ENCODE measurements at places on chromosomes 7 and 10.

DNA sequence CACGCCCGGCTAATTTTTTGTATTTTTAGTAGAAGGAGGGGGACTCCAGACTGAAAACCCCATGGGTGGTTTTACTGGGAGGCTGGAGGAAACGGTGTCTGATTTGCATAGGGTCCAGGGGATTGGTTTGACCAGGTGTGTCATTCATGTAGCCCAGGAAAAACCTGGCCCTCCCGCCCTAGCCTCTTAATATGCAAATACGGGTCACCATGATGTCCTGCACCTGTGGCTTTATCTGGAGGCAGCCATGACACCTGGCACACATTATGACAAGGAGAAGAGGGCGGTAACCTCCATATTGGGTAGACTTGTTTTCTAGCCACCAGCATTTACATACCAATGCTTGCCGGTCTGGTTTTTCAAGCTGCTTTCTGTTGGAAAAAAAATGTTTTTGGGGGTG is 68.0 kb downstream of the TRIL start:
- no peak for DNase-seq

- peak; percentile 15 for DNase-seq
These were observed 48.2 kb downstream of the SLC25A13 start for GRCh38 chr7:96273716-96274115.

GRCh38 chr7:69067397-69067796 is 530.9 kb upstream of the AUTS2 start:
- no peak for DNase-seq

DNA sequence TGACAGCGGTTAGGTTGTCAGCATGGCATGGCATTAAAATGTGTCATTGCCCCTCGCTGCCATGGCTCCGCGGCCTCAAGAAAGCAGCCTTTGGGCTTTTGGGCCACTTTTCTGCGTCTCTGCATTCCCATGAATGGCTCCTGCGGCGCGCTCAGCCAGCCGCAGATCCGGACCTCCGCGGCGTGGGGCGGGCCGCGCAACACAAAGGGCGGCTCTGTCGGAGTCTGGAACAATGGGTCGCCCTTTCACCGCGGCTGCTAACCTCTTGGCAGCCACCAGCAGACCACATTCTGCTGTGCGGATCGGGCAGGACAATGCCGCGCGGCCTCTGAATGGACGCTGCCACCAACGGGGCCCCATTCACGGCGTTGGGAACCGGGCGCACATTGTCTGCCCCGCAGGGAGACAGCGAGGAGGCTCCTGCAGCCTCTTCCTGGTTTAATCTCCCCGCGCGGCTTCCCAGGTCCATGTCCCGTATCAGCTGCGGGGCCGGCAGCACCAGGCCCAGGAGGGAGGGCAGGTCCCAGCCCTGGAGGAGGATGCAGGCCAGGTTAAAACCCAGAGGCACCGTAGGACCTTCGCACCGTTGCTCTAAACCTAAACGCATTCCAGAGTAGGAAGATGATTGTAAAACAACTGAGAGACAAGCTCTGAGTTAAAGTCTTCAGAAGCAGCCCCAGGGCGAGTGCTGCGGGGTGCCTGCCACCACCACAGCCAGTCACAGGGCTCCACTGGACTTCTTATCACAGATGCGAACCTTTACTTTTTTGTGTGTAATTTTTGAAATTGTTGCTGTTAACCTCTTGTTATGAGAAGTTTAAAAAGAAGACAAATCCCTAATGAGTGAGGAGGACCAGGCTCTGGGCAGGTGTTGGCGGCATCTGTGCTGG is 71.6 kb downstream of the NKX6-2 start:
- no peak for DNase-seq

DNA sequence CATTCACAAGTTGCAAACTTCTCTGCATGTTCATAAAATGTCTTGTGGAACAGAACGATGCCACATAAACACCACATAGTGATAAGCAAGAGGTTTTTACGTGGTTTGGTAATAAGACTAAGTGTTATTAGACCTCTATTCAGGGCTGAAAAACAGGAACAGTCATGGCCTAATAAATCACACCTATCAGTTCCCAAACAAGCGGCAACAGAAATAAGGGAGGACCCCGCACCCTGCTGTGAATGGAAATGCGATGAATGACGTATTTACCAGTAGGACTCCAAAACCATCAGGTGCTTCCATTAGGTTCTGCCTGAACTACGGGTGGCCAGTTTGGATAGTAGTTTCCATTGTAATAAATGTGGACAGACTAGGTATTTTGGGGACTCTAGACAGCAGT is 129.1 kb downstream of the TAX1BP1 start:
- no peak for DNase-seq

DNA sequence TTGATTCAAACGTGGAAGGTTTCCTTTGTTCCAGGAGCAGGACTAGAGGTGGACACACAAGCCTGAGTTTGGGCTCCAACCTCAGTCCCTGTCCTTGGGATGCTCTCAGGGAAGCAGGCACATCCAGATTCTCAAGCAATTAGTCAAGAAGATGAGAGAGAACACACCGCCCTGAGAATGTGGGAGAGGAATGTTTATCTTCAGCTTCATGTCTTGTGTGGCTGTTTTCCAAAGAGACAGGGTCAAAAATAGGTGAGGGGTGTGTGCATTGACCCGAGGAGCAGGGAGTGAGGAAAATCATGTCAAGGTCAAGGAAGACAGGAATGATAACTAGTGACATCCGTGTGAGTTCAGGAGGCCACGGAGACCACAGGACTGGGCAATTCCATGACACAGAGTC is 472.2 kb upstream of the C7orf33 start:
- no peak for DNase-seq

- no peak for DNase-seq
These were observed 2.5 kb upstream of the HABP2 start for GRCh38 chr10:113550365-113550764.

DNA sequence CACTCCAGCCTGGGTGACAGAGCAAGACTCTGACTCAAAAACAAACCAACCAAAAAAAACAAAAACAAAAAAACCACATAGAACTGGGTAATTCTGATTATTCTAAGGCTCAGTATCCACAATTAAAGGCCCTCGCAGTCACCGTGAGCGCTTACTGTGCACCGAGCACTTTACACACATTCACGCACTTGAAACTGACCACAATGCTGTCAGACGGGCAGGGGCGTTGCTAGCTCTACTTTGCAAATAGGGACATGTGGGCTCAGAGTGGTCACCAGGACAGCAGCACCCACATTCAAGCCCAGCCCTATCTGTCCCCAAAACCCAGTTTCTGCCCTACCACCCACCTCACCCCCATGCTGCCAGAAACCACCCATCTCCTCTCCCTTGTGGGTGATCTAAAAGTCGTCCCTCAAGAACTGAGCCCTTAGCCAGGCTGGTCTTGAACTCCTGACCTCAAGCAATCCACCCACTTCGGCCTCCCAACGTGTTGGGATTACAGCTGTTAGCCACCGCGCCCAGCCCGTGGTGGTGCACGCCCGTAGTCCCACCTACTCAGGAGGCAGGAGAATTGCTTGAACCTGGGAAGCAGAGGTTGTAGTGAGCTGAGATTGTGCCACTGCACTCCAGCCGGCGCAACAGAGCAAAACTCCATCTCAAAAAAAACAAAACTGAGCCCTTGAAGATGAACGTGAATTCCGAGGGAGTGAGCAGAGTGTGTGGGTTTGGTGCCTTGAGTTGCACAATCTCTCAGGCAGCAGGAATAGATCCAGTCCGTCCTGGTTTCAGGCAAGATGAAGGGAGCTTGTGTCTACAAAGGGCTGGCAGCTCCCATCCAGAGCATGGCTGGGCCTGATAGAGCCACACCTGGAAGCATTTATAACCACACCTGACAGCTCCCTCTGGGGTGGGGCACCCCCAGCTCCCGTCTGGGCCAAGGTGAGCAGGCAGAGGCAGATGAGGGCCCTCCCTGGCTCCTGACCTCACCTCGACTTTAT is 5.4 kb upstream of the HSPB1 start:
- peak; percentile 78 for DNase-seq

- DNase-seq, result no peak
These were observed 6.8 kb downstream of the MET start for GRCh38 chr7:116678780-116679179.

DNA sequence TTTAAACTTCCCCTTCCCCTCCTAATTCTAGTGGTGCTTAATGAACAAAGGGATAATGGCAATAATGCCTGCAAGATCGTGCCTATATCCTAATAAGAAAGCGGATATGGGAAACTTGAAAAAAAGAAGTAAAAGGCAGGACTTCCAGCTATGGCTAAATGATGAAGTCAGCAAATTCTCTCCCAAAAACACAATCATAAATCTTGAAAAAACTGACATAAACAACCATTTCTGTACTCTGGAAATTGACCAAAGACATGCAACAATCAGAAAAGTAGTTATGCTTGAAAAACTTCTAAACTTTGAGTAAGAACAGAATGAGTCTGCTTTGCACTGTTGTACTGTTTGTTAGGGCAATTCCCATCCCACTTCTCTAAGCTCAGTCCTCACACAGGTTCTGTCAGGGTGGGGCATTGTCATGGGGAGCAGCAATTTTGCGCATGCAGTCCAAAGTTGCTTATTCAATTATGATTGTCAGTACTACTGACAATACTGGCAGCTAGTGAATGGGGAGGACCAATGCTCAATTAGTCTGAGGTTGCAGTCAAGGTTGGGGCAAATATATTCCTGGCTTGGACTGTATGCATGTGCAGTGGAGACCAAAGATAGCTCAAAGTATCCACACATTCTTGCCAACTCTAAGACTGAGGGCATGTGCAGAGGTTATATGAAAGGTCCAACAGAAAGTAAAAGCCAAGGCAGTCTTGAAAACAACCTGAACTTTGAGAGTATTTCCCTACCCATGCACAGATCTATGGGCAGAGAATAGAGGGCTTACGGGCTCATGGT is 34.1 kb upstream of the ARHGAP22 start:
- DNase-seq, result no peak

DNA sequence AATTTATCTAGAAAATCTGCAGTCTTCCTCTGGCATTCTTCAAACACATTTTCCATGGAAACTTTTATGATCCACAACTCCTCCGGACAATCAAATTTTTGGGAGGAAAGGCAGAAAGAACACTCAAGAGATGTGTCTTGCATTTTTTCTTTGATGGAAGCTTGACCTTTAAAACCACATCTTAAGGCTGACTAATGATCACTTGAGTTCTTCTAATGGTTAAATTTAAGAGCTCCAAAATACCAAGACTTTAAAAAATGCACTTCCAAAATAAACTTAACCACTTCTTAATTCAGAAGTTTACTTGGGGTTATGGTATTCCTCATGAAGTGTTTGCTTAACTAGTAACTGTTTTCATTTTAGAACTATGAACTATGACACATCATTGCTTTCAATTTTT is 43.3 kb downstream of the ETV1 start:
- peak; percentile 44 for DNase-seq

GRCh38 chr10:56547163-56547562 is 186.1 kb upstream of the ZWINT start:
- no peak for DNase-seq

DNA sequence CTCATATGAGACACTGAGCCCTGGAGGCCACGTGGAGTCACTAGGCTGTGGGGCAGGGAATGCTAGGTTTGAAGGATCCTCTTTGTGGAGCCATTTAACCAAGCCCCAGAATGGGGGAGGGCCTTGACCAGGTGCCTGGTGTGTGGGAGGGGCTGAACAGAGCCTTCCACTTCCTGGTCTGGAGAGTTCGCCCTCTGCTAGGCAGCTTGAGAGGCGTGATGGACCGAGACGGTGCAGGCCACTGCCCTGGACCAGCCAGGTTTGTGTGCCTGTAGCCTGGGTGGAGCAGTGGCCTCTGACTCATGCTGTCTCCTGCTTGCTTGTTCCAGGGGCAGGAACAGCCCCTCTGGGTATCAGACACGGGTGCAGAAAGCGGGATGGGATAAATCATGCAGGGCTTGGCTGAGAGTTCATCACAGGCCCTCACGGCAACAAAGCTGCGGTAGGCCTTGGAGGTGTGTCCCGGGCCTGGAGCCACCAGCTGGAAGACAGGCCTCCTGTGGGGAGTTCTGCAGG is 27.4 kb downstream of the ADAMTS14 start:
- DNase-seq, result no peak

- peak; percentile 24 for DNase-seq
These were observed 41.2 kb upstream of the VCL start for GRCh38 chr10:73956476-73957359.

DNA sequence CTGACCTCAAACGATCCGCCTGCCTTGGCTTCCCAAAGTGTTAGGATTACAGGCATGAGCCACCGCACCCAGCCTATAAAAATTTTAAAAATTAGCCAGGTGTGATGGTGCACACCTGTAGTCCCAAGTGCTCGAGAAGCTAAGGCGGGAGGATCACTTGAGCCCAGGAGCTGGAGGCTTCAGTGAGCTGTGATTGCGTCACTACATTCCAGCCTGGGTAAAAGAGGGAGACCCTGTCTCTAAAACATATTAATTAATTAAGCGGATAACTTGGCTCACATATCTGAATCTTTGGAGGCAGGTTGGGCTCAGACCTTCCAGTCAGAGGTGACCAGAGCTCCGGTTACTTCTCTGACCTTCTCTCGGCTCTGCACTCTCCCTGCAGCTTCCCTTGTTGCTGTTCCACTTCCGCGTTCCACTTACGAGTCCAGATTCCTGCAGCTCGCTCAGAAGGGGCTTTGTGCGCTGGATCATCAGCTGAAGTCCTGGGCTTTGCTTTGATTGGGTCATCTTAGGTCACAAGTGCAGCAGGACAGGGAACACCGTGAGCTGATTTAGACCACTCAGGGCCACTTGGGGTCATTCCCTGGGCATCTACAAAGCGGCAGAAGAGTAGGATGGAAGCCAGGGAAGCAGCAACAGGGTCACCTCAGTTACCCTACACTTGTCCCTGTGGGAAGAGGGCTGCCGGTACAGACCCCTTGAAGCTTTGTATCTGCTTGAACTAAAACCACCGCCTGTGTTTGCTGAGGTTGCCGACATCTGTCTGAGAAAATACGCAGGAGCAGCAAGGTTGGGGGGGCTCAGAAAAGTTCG is 2.0 kb upstream of the ARPC1B start:
- peak; percentile 64 for DNase-seq

DNA sequence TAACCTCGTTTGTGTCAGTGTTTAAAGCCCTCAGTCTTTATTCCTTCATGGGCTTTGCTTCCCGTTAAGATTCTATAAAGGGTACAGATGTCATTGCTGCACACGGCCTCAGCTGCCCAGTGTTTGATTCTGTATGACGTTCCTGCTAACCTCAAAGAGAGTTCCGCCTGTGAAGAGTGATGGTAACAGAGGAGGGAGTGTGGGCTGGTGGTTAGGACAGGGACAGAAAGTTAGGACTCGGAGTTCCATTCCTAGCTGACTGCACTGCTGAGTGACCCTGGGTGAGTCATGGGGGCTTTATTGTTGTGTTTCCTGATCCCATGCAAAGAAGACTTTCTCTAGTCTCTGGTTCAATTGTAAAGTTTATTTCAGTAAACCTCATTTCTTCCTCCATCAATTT is 227.1 kb downstream of the DYNC1I1 start:
- no peak for DNase-seq

- no peak for DNase-seq
These were observed 46.5 kb downstream of the FAS start for GRCh38 chr10:89037096-89037495.

- DNase-seq, result no peak
These were observed 5.3 kb downstream of the TECTB start for GRCh38 chr10:112288486-112288885.

DNA sequence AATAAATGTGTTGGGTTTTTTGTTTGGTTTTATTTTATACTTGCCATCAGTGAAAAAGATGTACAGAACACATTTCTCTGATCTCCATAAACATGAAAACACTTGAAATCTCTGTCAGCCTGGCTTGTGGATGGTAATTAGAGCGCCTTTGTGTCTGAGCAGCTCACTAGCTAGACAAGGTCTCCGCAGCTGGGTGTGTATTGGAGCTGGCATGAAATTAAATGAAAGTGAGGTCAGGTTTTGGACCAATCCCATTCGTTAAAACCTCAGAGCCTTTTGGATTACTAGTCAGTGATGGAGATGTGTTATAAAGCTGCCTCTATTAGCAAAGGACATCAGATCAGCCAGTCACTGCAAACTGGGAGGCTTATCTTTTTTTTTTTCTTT is 2.7 kb downstream of the FRAT1 start:
- no peak for DNase-seq
